ENCODE measurements at places on chromosomes 7 and 10. TPM values are rescaled to one million over a fixed set of nuclear protein-coding genes. Genes with fewer than 3 reads are reported as not detected.

The CH25H gene
- total RNA-seq = not detected

The UBE2D1 gene
- 26.2 TPM for total RNA-seq

The SPAM1 gene
- total RNA-seq = not detected

The LRMDA gene
- total RNA-seq = 4.2 TPM

The PRRT4 gene
- total RNA-seq = 0.19 TPM

The SEC31B gene
- total RNA-seq = 1.8 TPM

The LMOD2 gene
- total RNA-seq = not detected

The AOAH gene
- total RNA-seq = 0.13 TPM

The SLC26A5 gene
- not detected for total RNA-seq

The OR2A12 gene
- total RNA-seq = not detected

The FAM241B gene
- total RNA-seq = 19.0 TPM

The ELFN1 gene
- 0.49 TPM for total RNA-seq

The DHX32 gene
- 49.9 TPM for total RNA-seq

The RET gene
- total RNA-seq = 0.50 TPM

The TAC1 gene
- total RNA-seq = not detected

The PAPOLB gene
- not detected for total RNA-seq

The CLRN3 gene
- not detected for total RNA-seq

The NME8 gene
- not detected for total RNA-seq

The GIMAP4 gene
- total RNA-seq = not detected

The CD36 gene
- total RNA-seq = 0.21 TPM

The CALHM1 gene
- total RNA-seq = not detected

The ZNF804B gene
- total RNA-seq = not detected

The NEURL1 gene
- 0.20 TPM for total RNA-seq

The SYNPO2L gene
- not detected for total RNA-seq

The GIMAP1 gene
- total RNA-seq = not detected

The SFTPA1 gene
- total RNA-seq = not detected

The MUC3A gene
- 12.4 TPM for total RNA-seq

The KAZALD1 gene
- total RNA-seq = 2.8 TPM

The TRIM50 gene
- total RNA-seq = not detected

The KLF14 gene
- total RNA-seq = 0.05 TPM

All from A549 treated with DMSO at 1 μM for 4 hours (cell line).